Epithelial cell of umbilical artery (primary cell): ENCODE measurements at places on chromosomes 2 and 18. TPM values are rescaled to one million over a fixed set of nuclear protein-coding genes. Genes with fewer than 3 reads are reported as not detected.

Gene SERPINB13
- not detected in 2 replicates for total RNA-seq

Gene UGT1A8
- total RNA-seq = not detected in 2 replicates

Gene FRZB
- not detected in 2 replicates for total RNA-seq

Gene LOXL3
- 2.9 and 4.4 TPM in 2 replicates for total RNA-seq

Gene TMEFF2
- total RNA-seq = under 0.01 and 0.15 TPM in 2 replicates

Gene ALPI
- not detected in 2 replicates for total RNA-seq

Gene TSPYL6
- not detected in 2 replicates for total RNA-seq

Gene SERPINB4
- total RNA-seq = under 0.01 and 0.15 TPM in 2 replicates

Gene TNFAIP6
- total RNA-seq = under 0.01 and 0.91 TPM in 2 replicates

Gene OR6B2
- total RNA-seq = not detected in 2 replicates

Gene REG1B
- not detected in 2 replicates for total RNA-seq

Gene PID1
- total RNA-seq = 0.32 and 0.46 TPM in 2 replicates

Gene MEP1B
- total RNA-seq = not detected in 2 replicates

Gene TEKT4
- not detected in 2 replicates for total RNA-seq

Gene ADAM23
- 9.6 and 12.7 TPM in 2 replicates for total RNA-seq

Gene LONRF2
- 0.15 TPM in 1 of 2 replicates, not detected in the other for total RNA-seq

Gene CNTNAP5
- not detected in 2 replicates for total RNA-seq

Gene SLC14A1
- total RNA-seq = under 0.01 and 1.5 TPM in 2 replicates

Gene C18orf54
- 4.9 and 6.1 TPM in 2 replicates for total RNA-seq

Gene CHRND
- not detected in 2 replicates for total RNA-seq

Gene SESTD1
- total RNA-seq = 18.1 and 21.8 TPM in 2 replicates

Gene GALR1
- total RNA-seq = not detected in 2 replicates

Gene DNAJC5G
- total RNA-seq = not detected in 2 replicates

Gene MC4R
- not detected in 2 replicates for total RNA-seq

Gene COL5A2
- 151 and 181 TPM in 2 replicates for total RNA-seq

Gene IL1A
- 0.97 and 2.9 TPM in 2 replicates for total RNA-seq

Gene COPS9
- total RNA-seq = 141 and 159 TPM in 2 replicates

Gene EMILIN2
- total RNA-seq = 2.6 and 15.2 TPM in 2 replicates

Gene CABLES1
- 12.2 and 14.6 TPM in 2 replicates for total RNA-seq

Gene PDCD1
- total RNA-seq = not detected in 2 replicates

Gene COL4A4
- total RNA-seq = not detected in 2 replicates

Gene HOXD11
- not detected in 2 replicates for total RNA-seq

Gene PLA2R1
- total RNA-seq = 14.4 and 16.2 TPM in 2 replicates

Gene ACSL3
- total RNA-seq = 131 and 137 TPM in 2 replicates

Gene LYG2
- not detected in 2 replicates for total RNA-seq

Gene C2orf78
- not detected in 2 replicates for total RNA-seq

Gene MROH2A
- total RNA-seq = not detected in 2 replicates

Gene ZEB2
- total RNA-seq = 12.7 and 32.2 TPM in 2 replicates

Gene FAM117B
- 1.5 and 1.9 TPM in 2 replicates for total RNA-seq

Gene TANC1
- 34.8 and 53.0 TPM in 2 replicates for total RNA-seq

Gene SP9
- 0.15 TPM in 1 of 2 replicates, not detected in the other for total RNA-seq

Gene SNRNP27
- 48.0 and 49.7 TPM in 2 replicates for total RNA-seq

Gene MARCO
- total RNA-seq = not detected in 2 replicates

Gene EVX2
- not detected in 2 replicates for total RNA-seq

Gene CFAP221
- 0.15 and 0.32 TPM in 2 replicates for total RNA-seq

Gene PECR
- total RNA-seq = 2.6 and 4.6 TPM in 2 replicates
